IPS DF 6.9 (cell line): ENCODE measurements at places on chromosomes 6 and 20.

GRCh38 chr20:36399147-36399968 lies 93.2 kb downstream of the DLGAP4 start:
- DNase-seq: peak; percentile 85

DNA sequence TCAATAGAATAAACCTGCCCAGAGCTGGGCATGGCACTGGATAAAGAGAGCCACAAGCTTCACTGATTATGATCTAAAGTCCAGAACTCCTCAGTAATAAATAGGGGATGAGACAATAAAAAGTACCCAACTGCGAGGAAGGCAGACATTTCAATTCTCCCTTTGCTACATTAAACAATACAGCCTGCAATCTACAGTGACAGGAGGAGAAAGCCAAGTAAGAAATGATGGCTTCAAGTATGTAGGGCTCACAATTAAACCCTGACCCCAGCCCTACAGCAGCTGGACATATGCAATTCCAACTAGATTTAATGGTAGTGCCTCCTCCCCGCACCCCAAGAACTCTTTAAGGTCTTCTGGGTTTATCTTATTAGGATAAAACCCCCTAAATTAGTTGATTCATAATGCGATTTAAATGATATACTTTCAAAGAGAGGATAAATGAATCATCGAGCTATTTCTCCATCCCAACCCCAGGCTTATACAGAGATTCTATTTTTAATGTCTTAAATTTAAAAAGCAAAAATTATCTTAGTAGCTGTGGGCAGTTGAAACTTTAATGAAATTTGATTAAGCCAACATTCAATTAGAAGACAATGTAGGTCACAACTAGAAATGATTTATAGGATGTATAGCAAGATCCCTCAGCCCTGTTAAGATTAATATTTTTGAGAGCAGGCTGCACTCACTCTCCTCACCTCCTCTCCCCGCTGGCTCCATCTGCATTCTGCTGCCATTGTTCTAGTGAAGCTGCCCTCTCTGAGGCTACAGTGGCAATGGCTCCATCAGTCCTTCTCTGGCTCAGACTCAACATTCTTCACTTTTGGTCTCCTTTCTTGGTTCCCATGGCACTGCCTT lies 57.1 kb downstream of the OGFRL1 start:
- no peak for DNase-seq

DNA sequence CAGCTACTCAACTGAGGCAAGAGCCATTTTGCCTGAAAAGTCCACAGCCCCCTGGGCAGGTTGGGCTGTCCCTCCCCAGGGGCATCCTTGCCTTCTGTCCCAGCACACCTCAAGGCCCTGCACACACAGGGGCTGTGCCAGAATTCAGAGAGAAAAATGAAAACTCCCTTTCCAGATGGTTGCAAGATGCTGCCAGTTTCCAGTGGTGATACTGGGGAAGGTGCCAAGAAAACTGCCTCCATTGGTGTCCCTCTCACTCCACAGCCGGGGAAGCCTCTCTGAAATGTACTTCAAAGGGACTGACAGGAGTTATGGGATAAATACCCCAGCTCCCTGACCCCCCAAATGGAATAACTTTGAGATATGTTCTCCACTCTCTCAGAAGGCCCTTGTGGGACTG lies 154.2 kb upstream of the MAFB start:
- DNase-seq: no peak

GRCh38 chr6:134432036-134432435 lies 114.1 kb upstream of the SGK1 start:
- no peak for DNase-seq

DNA sequence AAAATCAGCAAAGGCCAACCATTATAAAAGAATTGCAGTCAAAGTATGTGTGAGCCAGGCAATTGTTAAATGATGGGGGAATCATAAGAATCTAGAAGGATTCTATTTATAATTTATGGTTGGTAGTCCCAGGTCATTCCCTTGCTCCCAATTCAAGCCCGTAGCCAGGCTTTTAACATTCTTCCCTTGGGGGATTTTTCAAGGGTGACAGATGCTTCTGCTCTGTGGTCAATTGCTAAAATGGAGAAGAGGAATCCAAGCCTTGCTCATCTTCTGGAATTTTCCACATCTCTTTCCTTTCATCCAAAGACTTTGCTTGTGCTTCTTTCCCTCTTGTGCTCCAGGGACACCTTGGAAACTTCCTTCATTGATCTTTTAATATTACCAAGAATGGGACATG lies 18.0 kb upstream of the BCAS1 start:
- DNase-seq: no peak

DNA sequence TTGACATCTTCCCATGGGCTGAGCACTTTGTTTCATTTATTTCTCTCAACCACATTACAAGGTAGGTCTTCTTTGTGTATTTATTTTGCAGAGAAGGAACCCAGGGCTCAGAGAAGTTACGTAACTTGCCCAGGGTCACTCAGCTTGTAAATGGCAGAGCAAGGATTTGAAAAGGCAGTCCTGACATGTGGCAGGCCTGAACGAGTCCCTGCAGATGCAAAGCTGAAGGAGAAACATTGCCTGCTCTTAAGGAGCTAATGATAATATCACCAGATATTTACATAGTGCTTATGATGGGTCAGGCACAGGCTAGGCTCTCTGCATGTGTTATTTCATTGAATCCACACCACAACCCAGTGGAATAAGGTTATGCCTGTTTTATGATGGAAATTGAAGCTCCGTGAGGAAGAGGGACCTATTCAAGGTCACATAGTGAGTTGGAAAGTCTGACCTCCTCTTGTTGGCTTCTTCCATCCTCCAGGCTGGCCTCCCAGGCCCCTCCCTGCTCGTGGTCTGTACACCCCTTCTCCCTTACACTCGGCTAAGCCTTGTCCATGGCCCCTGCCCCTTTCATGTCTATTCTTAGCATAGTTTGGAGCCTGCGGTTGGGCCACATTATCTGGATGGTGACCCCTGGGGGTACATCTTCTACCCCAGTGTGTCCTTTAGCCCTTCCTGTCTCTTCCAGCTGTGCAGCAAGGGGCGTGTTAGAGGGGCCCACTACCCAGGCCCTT lies 12.5 kb downstream of the MYH7B start:
- DNase-seq: no peak

DNA sequence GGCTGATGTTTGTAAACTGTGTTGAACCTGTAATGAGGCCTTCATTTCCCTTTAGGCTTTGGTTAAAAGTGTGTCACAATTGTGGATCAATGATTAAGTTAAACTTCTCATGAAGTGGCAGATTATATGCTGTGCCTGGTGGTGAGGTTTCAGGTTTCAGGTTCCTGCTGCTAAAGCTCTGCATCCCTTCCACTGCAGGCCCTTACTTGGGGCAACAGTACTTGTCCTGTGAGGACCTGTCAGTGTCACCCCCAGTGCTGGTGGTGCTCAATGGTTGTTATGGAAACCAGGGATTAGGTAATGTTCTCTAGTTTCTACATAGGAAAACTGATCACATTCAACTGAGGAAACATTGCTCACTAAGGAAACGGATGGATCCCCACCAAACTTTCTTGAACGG lies 18.5 kb downstream of the RPP21 start:
- no peak for DNase-seq

GRCh38 chr6:160238761-160239751 lies 19.6 kb downstream of the SLC22A2 start:
- no peak for DNase-seq

DNA sequence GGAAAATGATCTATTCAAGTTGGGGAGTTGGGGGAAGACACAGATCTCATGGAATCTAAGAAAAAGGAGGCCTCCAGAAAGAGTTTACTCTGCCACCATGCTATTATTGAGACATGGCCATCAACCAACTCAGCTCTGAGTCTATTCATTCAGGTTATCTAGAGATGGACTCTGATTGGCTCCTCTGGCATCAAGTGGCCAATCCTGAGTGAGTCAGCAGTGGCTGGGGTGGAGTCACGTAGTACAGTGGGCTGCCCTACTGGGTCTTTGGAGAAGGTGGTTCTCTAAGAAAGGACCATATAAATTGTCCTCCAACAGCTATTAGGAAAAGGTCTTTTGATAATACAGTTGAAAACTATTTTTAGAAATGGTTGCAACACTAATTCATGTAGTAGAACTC lies 42.1 kb downstream of the LYRM2 start:
- no peak for DNase-seq

GRCh38 chr20:52200870-52201269 lies 9.3 kb upstream of the ZFP64 start:
- no peak for DNase-seq

DNA sequence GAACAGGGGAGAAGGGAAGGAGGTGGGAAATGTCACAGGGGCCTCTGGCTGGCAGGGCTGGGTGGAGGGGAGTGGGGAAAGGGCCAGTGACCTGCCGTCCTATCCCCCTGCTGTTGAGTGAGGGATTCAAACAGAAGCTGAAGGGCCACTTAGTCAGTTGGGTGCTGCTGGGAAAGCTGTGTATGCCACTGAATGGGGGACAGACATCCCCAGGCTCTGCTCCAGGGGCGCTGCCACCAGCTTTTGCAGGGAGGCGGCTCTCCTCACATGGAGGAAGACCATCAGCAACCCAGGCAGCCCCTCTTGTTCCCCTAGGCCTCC lies 50.0 kb downstream of the MDGA1 start:
- DNase-seq: no peak

DNA sequence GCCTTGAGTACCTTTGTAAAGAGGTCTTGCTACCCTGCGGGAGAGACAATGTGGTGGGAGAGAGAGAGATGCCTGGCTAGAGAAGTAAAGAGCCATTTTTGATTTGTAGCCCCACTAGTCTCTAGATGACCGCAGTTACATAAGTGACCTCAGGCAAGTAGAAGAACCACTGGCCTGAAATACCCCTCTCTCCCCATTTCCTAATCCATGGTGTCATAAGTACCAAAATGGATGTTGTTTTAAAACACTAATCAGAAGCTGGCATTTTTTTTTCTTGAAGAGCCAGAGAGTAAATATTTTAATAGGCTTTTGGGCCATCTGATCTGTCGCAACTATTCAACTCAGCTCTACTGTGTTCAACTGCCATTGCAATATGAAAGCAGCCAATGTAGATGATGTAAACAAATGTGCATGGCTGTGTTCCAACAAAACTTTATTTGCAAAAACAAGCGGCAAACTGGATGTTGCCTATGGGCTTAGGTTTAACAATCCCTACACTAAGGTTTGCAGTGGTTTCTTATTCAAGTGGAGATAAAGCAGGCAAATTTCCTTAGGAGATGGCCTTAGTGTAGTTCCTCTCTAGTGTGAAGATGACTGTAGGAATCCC lies 36.5 kb downstream of the RARS2 start:
- DNase-seq: no peak

DNA sequence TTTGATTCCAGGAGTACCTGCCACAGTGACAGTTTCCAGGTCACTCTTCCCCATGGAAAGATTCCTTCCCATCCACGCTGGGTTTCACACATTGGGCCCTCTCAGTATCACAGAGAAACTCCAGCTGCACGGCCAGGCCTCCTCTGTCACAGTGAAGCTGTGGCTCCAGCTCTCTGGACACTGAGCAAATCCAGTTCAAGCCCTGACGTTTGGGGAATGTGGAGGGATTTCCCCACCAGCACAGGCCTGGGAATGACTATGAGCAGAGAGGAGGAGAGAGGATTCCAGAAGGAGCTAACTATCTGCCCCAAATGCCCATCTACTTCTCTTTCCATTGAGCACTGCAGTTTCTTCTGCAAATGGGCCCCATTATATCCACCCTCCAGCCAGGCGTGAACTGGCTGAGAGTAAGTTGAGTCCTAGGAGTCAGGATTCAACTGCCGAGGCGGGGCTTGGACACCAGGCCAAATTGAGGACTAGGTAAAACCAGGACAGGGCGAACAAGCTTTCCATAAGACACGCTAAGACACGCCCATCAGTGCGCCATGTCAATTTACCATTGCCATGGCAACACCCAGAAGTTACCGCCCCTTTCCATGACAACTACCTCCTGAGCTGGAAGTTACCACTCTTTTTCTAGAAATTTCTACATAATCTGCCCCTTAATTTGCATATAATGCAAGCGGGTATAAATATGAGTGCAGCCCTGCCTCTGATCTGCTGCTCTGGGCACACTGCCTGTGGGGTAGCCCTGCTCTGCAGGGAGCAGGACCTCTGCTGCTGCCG lies 9.2 kb upstream of the BNIP5 start:
- no peak for DNase-seq

- no peak for DNase-seq
Observed at GRCh38 chr6:111583986-111584385, 21.7 kb downstream of the TRAF3IP2 start.

- no peak for DNase-seq
Observed at GRCh38 chr20:55365745-55366144, 639.6 kb downstream of the CBLN4 start.

GRCh38 chr6:7720346-7720745 lies 5.6 kb upstream of the BMP6 start:
- DNase-seq: no peak

DNA sequence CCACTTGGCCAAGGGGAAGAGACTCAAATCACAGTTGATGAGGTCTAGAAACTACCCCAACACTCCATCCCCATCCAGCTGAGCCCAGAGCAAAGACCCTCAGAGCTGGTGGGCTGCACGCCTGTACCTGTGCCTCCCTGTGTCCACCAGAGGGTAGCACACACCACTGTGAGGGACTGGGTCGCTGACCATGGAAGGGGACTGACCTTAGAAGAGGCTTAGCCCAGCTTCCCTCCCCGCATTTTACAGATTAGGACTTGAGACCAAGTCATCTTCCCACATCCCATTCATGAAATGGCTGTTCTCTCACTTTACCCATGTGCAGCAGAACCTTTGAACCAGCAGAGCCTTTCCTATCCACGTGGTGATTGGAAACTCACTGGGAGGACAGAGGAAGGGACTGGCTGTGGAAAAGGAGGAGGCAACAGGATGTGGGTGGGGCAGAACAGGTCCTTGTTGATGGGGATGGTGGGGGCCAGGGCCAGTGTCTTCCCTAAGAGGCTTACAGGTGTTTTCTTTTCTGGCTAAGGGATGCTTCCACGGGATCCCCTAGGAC lies 44.3 kb downstream of the CPXM1 start:
- no peak for DNase-seq

DNA sequence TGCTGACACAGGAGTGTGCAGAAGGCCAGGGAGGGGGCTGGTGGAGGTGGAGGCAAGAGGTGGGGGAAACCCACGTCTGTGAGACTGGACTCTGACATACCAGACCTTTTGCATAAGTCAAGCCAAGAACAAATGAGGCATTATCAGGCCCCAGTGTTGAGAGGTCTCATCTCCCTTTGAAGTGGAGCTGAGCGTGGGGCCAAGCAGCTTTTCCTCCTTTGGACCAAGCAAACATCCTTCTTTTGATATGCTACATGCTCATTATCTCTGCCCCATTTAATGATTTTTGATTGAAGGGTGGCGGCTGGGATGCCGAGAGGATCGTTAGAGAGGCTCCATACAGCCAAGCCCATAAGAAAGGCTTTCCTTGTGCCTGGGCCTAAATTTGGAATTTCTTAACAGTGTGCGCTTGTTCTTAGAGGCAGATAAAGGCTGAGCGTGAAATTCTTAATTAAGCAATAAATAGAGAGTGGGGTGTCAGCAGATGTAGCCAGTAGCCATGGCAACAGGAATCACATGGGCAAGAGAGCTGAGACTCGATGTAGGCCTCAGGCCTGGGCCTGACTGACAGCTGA lies 244.5 kb downstream of the PKHD1 start:
- DNase-seq: no peak

GRCh38 chr6:3902871-3903648 lies 53.9 kb downstream of the FAM50B start:
- no peak for DNase-seq
